ENCODE measurements at places on chromosomes 11 and 22. TPM values are rescaled to one million over a fixed set of nuclear protein-coding genes. Genes with fewer than 3 reads are reported as not detected.

PANX2 gene
- 11.4 TPM for total RNA-seq

FAM83F gene
- total RNA-seq: 35.6 TPM

CHRNA10 gene
- total RNA-seq: 1.5 TPM

KCNK7 gene
- not detected for total RNA-seq

RIMBP3C gene
- 0.45 TPM for total RNA-seq

C11orf16 gene
- total RNA-seq: not detected

GRIA4 gene
- 0.11 TPM for total RNA-seq

H19 gene
- 21.5 TPM for total RNA-seq
